Left ventricle myocardium inferior (tissue), 1 donor: ENCODE measurements at places on chromosomes 7 and 10.
A peak's percentile ranks its signal among the peaks of the same experiment; 100 is the strongest.

DNA sequence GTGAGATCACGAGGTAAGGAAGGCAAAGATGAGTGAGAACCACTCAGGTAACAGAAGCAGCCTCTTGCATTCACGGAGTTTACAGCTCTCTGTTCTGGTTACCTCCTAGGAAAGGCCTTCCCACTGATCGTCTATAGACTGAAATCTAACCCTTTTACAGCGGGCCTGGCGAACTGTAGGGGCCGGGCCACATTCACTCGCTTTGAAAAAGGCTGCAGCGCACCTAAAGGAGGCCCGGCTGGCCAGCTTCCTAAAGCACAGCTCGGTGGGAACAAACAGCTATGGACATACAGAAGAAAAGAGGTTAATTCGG is 565 bp downstream of the ATP5MK start:
- DNase-seq = no peak

- DNase-seq = no peak
Measured at GRCh38 chr10:104328646-104328895, 9.7 kb downstream of the ITPRIP start.

GRCh38 chr7:149850716-149851115 is 12.5 kb downstream of the ZNF862 start:
- no peak for DNase-seq

DNA sequence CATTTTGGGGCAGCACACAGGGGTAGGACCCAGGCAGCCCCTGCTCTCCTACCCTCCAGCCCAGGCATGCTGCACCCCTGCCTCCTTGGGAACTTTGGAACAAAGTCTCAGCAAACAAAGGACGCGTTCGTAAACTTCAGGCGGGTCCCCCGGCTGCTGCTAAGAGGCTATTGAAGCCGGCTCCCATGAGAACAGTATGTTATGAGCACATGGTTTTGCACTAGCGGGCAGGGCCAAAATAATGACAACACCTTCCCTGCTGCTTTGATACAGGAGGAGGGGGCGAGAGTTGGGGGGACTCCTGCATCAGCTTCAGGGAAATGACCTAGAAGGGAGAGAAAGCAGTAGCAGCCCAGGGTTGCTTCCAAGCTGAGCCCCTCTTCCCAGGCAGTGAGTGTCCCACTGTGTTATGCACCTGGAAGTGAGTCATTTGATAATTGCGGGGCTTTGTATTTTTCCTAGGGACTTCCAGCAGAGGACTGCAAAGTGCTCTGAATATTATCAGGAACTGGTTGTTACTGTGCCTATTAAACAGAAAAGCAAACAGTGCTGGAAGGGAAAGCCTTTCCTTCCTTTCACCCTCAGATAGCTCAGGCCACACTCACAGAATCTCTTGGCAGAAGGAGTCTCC is 6.9 kb downstream of the ITPRIP start:
- no peak for DNase-seq

GRCh38 chr10:120012566-120012965 is 120.0 kb downstream of the SEC23IP start:
- no peak for DNase-seq

GRCh38 chr7:104272767-104273384 is 55.5 kb upstream of the LHFPL3 start:
- DNase-seq = no peak

GRCh38 chr10:21501731-21502347 is 23.6 kb downstream of the SKIDA1 start:
- no peak for DNase-seq

- DNase-seq = peak; percentile 79
Measured at GRCh38 chr10:11742009-11742778, at the start of gene ECHDC3. Gene ECHDC3, plus strand, starts transcription at chr10:11742382. Its CDS starts 195 bp downstream, at chr10:11742577.

DNA sequence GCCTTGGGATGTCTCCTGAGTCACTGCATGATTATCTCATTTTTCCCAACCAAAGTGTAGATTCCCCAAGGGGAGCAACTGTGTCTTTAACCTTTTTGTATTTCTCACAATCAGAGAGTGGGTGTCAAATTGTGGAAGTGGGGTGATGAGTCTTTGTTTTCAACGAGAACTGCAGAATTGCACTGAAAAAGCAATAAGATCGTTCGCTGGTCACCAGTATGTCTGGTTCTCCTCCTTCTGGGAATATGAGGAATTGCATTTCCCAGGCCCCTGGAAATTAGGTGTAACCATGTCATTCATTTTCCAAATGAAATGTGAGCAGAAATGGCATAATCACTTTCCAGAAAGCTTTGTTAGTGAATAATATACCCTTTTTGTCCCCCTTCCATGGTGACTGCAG is 326.9 kb downstream of the GPAM start:
- no peak for DNase-seq

- DNase-seq = no peak
Measured at GRCh38 chr10:120421250-120421649, 35.8 kb upstream of the PLPP4 start.
